A549 treated with CpdA at 1 μM for 4 hours (cell line): ENCODE measurements at places on chromosomes 2 and 18. TPM values are rescaled to one million over a fixed set of nuclear protein-coding genes. Genes with fewer than 3 reads are reported as not detected.

TMEM37 gene
- total RNA-seq: 1.2 to 2.1 TPM (median 1.9 TPM) in 5 replicates

UNC80 gene
- total RNA-seq: not detected in 5 replicates

ABCG5 gene
- 0.01 TPM in 1 of 5 replicates, not detected in the others for total RNA-seq

ICA1L gene
- total RNA-seq: 1.1 to 2.1 TPM (median 1.8 TPM) in 5 replicates

DNAJC10 gene
- 57.1 to 76.4 TPM (median 65.3 TPM) in 5 replicates for total RNA-seq

FIGN gene
- total RNA-seq: 1.3 to 2.6 TPM (median 2.1 TPM) in 5 replicates

MGAT5 gene
- 16.0 to 20.9 TPM (median 20.4 TPM) in 5 replicates for total RNA-seq

EEF1B2 gene
- total RNA-seq: 1,038 to 1,113 TPM (median 1,044 TPM) in 5 replicates

TCF7L1 gene
- total RNA-seq: 5.9 to 9.0 TPM (median 7.8 TPM) in 5 replicates

TIA1 gene
- total RNA-seq: 40.5 to 53.0 TPM (median 50.9 TPM) in 5 replicates

HRH4 gene
- 0.01 TPM in 1 of 5 replicates, not detected in the others for total RNA-seq

ANO7 gene
- 1.4 to 2.5 TPM (median 2.1 TPM) in 5 replicates for total RNA-seq

TBC1D8 gene
- 26.2 to 40.4 TPM (median 35.5 TPM) in 5 replicates for total RNA-seq

RSAD2 gene
- 0.21 to 0.56 TPM (median 0.49 TPM) in 5 replicates for total RNA-seq

IGFBP5 gene
- 0.21 to 0.31 TPM (median 0.30 TPM) in 5 replicates for total RNA-seq
